ENCODE measurements at places on chromosomes 3 and 15.
A peak's percentile ranks its signal among the peaks of the same experiment; 100 is the strongest.

- H3K27ac ChIP-seq: no peak overlapping the region
- H3K36me3 ChIP-seq: no peaks in the 10 kb centered on the region
- no peak for ATAC-seq
Observed at GRCh38 chr3:96991800-96992365, 177.5 kb downstream of the EPHA6 start.

- H3K36me3 ChIP-seq: no peaks in the 10 kb centered on the region
- H3K4me1 ChIP-seq: no peaks in the 10 kb centered on the region
- ATAC-seq: no peak
- H3K27me3 ChIP-seq: no peaks in the 10 kb centered on the region
- no peak overlapping the region for H3K27ac ChIP-seq
Observed at GRCh38 chr3:181464033-181464694, 247.6 kb upstream of the SOX2 start.

- H3K4me3 ChIP-seq: peak overlapping the region; percentile 76
- H3K4me1 ChIP-seq: peaks cover 14% of the 10 kb centered on the region
- peak; percentile 91 for ATAC-seq
- peaks cover 17% of the 10 kb centered on the region for H3K36me3 ChIP-seq
Observed at GRCh38 chr15:59997070-59997701, 6.9 kb upstream of the FOXB1 start.

GRCh38 chr15:26722621-26723160, 50.2 kb downstream of the GABRB3 start:
- peaks cover 3% of the 10 kb centered on the region for H3K4me1 ChIP-seq
- ATAC-seq: no peak
- H3K36me3 ChIP-seq: no peaks in the 10 kb centered on the region
- H3K27ac ChIP-seq: no peak overlapping the region
- no peak overlapping the region for H3K4me3 ChIP-seq

DNA sequence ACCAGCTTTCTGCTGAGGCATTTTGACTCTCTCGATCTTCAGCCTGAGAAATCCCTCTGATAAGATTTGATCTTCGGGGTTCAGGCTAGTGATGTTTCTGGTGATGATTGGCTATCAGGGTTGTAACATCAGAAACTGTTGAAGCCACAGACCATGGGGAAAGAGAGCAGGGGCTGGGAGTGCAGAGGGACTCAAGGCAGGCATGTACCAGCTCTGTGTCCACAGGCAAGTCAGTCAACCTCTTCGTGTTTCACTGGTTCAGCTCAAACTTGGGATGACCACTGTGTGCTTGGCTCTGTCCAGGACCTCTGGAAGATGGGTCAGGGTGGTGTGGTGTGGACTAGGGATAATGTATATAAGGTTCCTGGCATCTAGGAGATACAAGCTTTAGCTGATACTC, 116.5 kb downstream of the EEFSEC start:
- ATAC-seq: no peak
- H3K36me3 ChIP-seq: peaks cover 14% of the 10 kb centered on the region
- no peak overlapping the region for H3K27ac ChIP-seq
- H3K4me3 ChIP-seq: no peak overlapping the region
- no peaks in the 10 kb centered on the region for H3K4me1 ChIP-seq

- H3K36me3 ChIP-seq: no peaks in the 10 kb centered on the region
- no peak overlapping the region for H3K27ac ChIP-seq
- H3K27me3 ChIP-seq: peaks cover under 1% of the 10 kb centered on the region
- no peaks in the 10 kb centered on the region for H3K4me1 ChIP-seq
Observed at GRCh38 chr3:135895734-135896121, 69.8 kb upstream of the PPP2R3A start.

DNA sequence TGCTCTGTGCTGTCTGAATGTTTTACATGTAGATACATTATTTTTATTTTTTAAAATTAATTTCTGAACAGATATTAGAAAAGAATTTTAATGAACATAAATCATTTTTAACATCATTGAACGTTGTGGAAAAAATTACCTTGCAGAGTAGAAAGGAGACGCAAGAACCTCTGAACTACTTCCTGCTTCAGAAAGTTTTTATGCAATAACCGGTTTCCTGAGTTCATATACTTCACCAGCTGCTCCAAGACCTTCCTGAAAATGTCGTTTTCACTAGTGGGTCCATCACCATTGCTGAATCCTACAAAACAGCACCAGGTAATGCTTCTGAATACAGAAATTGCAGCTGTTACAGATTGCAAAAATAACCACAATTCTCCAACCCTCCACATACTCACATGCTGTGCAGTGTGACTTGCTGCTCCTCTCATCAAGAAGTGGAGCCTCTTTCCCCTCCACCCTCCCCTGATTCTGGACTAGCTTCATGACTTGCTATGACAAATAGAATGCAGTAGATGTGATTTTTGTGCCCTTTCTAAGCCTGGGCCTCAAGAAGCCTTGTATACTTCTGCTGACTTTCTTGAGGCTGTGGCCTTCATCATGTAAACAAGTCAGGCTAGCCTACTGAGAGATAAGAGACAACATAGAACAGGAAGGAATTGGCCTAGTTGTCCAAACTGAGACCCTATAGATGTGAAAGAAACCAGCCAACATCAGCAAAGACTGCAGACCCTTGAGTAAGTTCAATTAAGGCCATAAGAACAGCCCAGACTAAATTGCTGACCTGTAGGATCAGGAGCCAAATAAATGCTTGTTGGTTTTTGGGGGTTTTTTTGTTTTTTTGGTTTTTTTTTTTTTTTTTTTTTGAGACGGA, 80.4 kb downstream of the TRANK1 start:
- no peaks in the 10 kb centered on the region for H3K27me3 ChIP-seq
- no peak for ATAC-seq
- peaks cover 23% of the 10 kb centered on the region for H3K4me1 ChIP-seq
- peak overlapping the region; percentile 32 for H3K4me3 ChIP-seq
- peaks cover 51% of the 10 kb centered on the region for H3K36me3 ChIP-seq
- H3K27ac ChIP-seq: peak overlapping the region; percentile 32

DNA sequence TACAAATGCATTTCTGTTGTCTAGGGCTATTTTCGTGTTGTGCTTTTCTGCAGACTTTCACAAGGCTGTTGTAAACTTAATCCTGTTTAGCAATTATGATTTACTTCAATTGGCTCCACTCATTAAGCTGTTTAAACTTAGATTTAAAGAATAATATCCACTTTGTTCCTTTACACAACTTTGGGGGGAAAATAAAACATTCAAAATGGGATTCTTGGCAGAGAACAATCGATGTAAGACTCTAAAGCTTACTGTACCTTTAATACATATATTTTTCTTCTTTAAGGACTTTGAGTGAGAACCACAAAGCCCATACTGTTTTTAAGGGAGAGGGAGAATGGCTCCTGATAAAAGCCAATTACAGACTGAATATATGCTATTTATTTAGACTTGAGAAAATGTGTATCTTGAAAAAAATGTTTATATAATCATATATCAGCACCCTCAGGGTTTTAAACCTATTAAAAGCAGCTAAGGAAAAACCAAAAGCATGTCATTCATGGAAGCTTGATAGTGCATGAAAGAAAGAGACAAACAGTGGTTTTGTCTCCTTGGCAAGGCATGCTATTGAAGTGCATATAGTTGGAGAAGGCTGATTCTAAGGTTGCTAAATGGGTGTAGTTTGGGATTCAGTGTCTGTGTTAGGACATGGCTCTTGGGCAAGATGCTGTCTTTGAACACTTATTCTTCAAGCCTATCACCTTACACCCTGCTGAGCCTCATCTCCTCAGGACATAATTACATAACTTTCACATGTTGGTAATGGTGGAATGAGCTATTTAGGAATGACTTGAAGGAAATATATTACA, 293.4 kb upstream of the TBC1D5 start:
- H3K4me3 ChIP-seq: no peak overlapping the region
- no peak for ATAC-seq
- peaks cover 9% of the 10 kb centered on the region for H3K27me3 ChIP-seq
- no peak overlapping the region for H3K27ac ChIP-seq

GRCh38 chr3:161163297-161163696, 57.8 kb upstream of the NMD3 start:
- H3K4me3 ChIP-seq: no peak overlapping the region
- no peaks in the 10 kb centered on the region for H3K36me3 ChIP-seq
- H3K4me1 ChIP-seq: no peaks in the 10 kb centered on the region

DNA sequence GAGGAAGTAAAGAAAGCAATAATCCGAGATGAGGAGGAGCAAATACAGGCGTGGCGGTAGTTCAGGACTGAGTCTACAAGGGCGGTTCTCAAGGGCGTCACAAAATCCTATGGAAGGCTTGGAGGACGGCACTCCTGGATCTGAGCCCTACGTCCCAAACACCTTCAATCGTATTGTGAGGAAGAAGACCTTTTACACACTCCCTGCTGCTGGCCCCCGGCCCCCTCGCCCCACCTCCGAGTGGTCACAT, 747 bp downstream of the PLD1 start:
- peaks cover 6% of the 10 kb centered on the region for H3K27me3 ChIP-seq
- H3K4me3 ChIP-seq: peak overlapping the region; percentile 89
- H3K36me3 ChIP-seq: no peaks in the 10 kb centered on the region
- H3K4me1 ChIP-seq: peaks cover 21% of the 10 kb centered on the region
- peak; percentile 20 for ATAC-seq

GRCh38 chr3:136730595-136731273, 21.4 kb downstream of the STAG1 start:
- H3K36me3 ChIP-seq: no peaks in the 10 kb centered on the region
- peak overlapping the region; percentile 2 for H3K27ac ChIP-seq

DNA sequence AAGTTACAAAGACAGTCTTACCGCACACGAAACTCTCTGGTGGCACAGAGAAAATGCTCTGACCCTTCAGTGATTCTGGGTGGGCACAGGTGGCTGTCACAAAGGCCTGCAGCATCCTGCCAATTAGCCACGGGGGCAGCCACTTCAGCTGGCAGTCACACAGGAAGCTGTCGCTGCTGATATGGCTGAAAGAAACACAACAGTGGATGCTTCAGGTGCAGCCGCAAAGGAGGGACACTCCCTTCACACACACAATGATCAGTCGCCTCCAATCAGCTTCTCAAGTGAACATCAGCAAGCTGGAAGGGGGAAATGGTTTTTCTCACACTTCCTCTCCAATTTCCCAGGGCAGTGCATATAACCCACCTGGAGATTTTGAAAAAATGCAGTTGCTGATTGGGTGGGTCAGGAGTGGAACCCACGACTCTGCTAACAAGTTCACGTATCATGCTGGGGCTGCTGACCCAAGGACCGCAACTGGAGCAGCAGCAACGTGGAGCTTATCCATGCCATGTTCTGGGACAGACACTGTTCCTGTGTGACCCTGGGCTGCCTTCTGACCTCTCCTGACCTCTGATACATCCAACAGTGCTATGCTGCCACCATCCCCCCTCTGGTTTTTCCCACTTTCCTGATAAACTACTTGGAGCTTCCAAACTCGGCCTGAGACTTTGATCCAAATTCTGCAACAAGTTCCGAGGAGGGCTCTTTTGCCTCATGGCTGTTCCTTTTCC, 106.6 kb downstream of the LRIG1 start:
- H3K36me3 ChIP-seq: peaks cover 100% of the 10 kb centered on the region
- H3K27ac ChIP-seq: peak overlapping the region; percentile 83
- H3K4me3 ChIP-seq: peak overlapping the region; percentile 68
- ATAC-seq: peak; percentile 90
- H3K27me3 ChIP-seq: no peaks in the 10 kb centered on the region

GRCh38 chr3:135348690-135349089, 553.6 kb downstream of the EPHB1 start:
- peaks cover 3% of the 10 kb centered on the region for H3K27me3 ChIP-seq
- no peaks in the 10 kb centered on the region for H3K36me3 ChIP-seq
- H3K4me1 ChIP-seq: no peaks in the 10 kb centered on the region
- no peak overlapping the region for H3K27ac ChIP-seq
- ATAC-seq: no peak

GRCh38 chr3:149648525-149648924, 9.3 kb downstream of the WWTR1 start:
- H3K4me1 ChIP-seq: no peaks in the 10 kb centered on the region
- no peak overlapping the region for H3K27ac ChIP-seq
- no peak overlapping the region for H3K4me3 ChIP-seq
- H3K36me3 ChIP-seq: no peaks in the 10 kb centered on the region

- H3K4me3 ChIP-seq: no peak overlapping the region
- no peaks in the 10 kb centered on the region for H3K27me3 ChIP-seq
- H3K36me3 ChIP-seq: no peaks in the 10 kb centered on the region
- no peak overlapping the region for H3K27ac ChIP-seq
Observed at GRCh38 chr3:159455741-159456181, 532.9 kb upstream of the IL12A start.

Measured in activated T-helper 17 cell treated with anti-CD3 and anti-CD28 coated beads, Interleukin-2, amount 50 U/mL, for 72 hours (primary cell).